ENCODE measurements at places on chromosomes 12 and 14.
A peak's percentile ranks its signal among the peaks of the same experiment; 100 is the strongest.

GRCh38 chr14:40308240-40308639, 876.0 kb upstream of the FBXO33 start:
- DNase-seq: no peak

GRCh38 chr14:45253754-45254310, 830 bp upstream of the MIS18BP1 start:
- no peak for DNase-seq

DNA sequence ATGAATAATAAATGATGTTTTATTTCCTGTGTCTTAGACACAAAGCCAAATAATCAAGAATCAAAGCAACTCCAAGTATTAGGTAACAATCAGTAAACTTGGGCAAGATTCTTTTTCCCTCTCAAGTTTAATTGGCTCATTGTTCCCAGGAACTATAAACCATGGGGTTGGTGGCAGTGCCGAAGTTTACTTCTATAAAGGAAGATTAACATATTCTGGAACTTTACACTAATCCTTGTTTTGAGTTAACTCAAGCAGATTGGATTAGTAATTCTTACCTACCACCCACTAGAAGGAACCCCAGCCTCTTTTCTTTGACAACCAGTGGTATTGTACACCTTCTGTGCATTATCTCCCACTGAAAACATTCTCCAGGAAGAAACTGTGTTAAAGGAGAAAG, 197.1 kb downstream of the EXOC5 start:
- no peak for DNase-seq

DNA sequence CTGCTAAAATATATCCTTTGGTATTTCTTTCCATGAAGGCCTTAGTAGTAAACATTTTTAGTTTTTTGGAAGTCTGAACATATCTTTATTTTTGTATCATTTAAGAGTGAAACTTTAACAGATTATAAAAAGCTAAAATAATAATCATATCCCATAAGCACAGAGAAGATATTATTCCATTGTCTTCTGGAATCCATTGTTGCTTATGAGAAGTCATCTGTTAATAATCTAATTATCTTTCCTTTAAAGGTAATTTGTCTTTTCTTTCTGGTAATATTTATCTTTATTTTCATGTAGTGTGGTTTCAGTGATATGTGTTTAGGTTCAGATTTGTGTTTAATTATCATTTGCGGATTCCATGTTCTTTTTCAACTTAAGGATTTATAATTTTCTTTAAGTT, 261.7 kb downstream of the MSRB3 start:
- DNase-seq: no peak

- DNase-seq: no peak
Measured at GRCh38 chr12:71430756-71431155, 8.8 kb upstream of the LGR5 start.

DNA sequence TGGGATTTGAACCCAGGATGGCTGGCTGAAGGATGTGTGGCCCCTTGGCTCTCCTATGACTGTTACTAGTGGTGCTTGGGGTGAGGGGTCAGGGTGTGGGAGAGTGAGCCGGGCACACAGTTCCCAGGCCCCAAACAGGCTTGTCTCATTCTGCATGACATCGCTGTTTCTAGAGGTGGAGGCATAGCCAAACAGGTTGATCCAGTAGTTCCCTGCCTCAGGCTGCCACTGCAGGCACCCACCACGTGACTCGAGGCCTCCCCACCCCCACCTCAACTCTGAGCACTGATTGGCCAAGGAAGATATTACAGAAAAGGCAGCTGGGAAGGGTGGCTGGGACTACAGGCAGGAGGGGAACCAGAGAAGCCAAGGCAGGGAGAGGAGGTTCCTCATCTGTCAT, 102.6 kb downstream of the NCOR2 start:
- peak; percentile 48 for DNase-seq

GRCh38 chr14:47978871-47979270, 303.5 kb upstream of the MDGA2 start:
- no peak for DNase-seq

- DNase-seq: no peak
Measured at GRCh38 chr12:88579601-88580050, 645 bp downstream of the KITLG start.

- no peak for DNase-seq
Measured at GRCh38 chr12:2638273-2639019, 156.3 kb upstream of the FKBP4 start.

GRCh38 chr12:63944034-63944579, 99.6 kb downstream of the SRGAP1 start:
- no peak for DNase-seq

DNA sequence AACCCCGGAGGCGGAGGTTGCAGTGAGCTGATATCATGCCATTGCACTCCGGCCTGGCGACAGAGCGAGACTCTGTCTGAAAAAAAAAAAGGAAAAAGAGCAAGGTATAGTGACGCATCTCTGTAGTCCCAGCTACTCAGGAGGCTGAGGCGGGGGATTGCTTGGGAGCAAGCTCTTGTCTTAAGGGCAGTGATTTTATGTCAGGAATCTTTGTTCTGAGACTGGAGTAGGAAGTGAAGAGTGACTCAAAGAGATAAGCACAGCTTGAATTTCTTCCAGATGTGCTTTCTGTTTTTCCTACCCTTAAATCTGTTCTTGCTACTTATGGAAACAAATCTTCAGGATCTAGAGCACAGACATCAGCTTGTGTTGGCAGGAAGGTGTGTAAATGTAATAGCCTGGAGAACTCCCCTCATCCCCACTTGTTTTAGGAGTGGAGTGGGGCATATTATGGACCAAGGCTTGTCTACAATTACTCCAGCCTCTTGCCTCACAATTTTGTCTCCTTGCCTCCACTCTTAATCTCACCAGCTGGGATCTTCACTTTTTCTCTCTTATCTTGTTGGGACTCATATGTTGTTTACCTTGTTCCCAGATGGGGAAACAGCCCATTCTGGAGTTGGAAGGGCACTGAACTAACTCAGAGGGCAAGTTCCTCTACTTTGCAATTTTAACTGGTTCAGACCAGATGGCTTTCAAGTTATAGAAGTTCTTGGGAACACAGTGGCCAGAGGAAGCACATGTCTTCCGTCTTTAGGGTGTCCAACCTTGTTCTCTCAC, 7.5 kb downstream of the TMED2 start:
- no peak for DNase-seq

- no peak for DNase-seq
Measured at GRCh38 chr14:35285168-35286002, 6.8 kb upstream of the PSMA6 start.

- DNase-seq: no peak
Measured at GRCh38 chr14:55170526-55170925, 20.9 kb downstream of the DLGAP5 start.

DNA sequence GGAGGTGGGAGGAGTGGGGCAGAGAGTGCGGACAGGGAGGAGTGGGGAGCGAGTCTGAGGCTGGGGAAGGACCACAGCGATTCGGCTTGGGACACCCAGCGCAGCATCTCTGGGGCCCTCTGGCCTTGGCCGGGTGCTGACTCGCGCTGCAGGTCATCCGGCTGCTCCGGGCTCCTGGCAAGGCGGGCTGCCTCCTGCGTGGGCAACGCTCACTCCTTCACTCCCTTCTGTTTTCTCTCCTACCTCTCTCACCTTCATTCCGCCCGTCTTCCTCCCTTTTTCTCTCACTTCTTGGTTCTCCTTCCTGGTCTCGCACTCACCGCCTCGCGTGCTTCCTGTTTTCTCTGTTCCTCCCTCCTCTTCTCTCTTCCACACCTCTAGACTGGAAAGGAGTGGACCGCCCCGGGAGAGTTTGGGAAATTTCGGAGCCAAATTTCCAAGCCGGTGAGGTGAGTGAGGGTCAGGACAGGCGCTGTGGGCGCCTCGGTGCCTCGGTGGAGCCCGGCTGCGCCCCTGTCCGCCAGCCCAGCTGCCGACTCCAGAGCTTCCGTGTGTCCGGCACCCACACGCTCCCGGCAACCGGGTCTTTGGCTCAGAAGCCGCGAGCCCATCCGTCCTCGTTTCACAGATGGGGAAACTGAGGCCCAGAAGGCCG, 86.7 kb downstream of the B4GALNT3 start:
- peak; percentile 21 for DNase-seq

GRCh38 chr12:104570174-104570907, 113.6 kb downstream of the CHST11 start:
- DNase-seq: no peak

DNA sequence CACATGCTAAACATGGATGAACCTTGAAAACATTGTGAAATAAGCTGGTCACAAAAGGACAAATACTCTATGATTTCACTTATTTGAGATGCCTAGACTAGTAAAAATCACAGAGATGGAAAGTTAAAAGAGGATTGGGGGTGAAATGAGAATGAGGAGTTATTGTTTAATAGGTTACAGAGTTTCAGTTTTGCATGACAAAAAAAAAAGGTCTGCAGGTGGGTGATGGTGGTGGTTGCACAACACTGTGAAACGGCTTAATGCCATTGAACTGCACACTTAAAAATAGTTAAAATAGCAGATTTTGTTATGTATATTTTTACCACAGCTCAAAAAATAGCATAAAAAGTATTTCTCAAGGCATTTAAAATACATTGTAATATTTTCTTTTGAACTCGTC, 151.9 kb upstream of the NRXN3 start:
- DNase-seq: no peak

DNA sequence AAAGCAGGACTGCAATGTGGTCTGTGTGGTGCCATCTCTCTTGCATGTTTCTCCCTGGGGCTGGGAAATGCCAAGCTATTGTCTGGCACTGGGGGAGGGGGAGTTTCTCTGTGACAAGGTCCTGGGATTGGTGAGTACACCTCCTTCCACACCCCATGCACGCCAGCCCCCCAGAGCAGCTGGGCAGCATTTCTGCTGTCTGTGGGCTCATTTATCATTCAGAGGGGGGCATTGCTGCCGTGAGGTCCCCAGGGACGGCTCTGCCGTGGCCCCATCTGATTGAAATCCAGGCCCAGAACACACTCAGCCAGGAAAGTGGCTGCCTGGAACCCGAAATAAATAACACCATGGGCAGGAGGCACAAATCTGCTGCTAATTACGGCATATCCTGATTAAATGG, 12.6 kb upstream of the FAM222A start:
- no peak for DNase-seq

DNA sequence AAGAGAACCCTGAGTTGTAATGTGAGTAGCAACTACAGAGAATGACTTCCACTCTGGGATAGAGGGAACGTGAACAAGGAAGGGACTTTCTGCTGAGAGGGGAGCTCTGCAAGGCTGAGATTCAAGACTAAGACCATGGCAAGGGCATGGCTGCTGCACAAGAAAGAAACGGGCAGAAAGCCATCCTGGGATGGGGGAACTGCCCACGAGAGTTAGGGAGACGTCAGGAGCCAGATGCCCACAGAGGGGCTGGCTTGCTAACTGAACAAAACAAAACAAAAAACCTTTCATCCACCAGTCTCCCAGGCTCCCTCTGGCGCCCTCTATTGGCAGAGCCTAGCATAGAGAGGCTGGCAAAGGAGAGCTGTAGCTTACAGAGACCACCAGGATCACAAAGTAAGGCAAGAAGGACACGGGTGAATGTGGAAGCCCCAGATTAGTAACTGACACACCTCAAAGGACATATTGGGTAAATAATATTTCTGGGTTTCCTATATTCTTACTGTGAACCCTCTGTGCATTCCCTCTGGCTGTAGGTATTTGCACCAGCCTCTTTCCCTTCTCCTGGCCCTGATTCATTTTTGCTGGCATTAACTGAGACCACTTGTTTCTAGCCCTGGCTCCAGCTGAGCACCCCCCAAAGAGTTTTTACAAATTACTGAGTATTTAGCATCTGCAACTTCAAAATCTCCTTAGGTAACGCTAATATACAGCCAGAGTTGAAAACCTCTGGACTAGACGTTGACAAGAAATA, 338.3 kb downstream of the EMP1 start:
- peak; percentile 50 for DNase-seq

DNA sequence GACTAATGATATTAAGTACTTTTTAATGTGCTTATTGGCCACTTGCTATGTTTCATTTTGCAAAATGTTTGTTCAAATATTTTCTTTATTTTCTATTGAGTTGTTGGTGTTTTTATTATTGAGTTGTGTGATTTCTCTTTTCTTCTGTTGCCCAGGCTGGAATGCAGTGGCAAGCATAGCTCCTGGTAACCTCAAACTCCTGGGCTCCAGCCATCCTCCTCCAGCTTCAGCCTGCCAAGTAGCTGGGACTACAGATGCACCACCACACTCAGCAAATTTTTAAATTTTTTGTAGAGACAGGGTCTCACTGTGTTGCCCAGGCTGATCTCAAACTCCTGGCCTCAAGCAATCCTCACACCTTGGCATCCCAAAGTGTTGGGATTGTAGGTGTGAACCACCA, 199.2 kb downstream of the NOVA1 start:
- no peak for DNase-seq

- no peak for DNase-seq
Measured at GRCh38 chr12:110345176-110345661, 58.3 kb downstream of the ANAPC7 start.

DNA sequence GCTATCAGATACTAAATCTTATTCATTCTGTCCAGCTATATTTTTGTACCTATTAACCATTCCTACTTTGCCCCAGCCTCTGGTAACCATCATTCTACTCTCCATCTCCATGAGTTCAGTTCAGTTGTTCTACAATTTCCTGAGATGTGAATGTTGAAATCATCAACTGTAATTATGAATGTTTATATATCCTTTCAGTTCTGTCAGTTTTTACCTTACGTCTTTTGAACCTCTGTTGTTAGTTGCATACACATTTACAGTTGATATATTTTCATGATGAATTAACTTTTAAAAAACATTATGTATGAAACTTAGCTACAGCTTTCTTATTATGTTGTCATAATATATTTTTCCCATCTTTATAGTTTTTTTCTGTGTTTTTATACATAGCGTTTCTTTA, 102.1 kb downstream of the ARID2 start:
- DNase-seq: no peak

GRCh38 chr12:120992989-120993388, 14.6 kb downstream of the HNF1A start:
- DNase-seq: no peak

GRCh38 chr12:120705618-120706017, 4.6 kb upstream of the UNC119B start:
- DNase-seq: no peak

- DNase-seq: no peak
Measured at GRCh38 chr14:47778631-47779030, 103.2 kb upstream of the MDGA2 start.

DNA sequence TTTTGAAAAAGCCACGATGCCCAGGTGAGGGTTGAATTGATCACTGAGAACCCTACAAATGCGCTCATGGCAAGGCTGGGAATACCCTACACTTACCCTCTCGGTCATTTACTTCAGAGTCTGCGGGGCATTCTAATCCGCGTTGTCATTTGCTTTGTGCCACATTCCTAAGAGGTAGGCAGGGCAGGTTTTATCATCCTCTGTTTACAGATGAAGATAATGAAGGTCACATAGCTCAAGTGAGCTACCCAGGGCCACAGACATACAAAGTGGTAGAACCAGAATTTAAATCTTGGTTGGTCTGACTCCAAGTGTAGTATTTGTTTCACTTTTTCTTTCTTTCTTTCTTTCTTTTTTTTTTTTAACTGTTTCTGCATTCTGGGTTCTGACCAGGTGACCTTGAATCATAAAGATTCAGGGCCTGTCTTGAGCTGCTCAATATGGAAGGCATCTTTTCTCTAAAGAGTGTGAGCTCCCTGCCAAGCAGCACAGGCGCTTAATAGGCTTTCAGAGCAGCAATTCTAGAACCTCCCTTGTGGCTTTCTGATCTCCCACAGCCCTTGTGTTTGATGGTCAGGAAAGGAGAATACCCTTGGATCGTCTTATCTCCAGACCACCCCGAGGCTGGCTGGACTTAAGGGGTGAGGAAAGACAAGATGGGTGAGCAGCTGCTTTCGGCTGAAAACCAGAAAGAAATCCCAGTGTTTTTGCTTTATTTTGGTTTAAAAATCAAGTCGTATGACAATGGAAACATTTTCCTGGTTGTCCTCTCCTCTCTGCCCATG, 662 bp upstream of the BATF start:
- DNase-seq: no peak

- peak; percentile 84 for DNase-seq
Measured at GRCh38 chr12:109020796-109021380, at the start of gene SVOP. Gene SVOP, minus strand, starts transcription at chr12:109021068. Its CDS starts 200 bp downstream, at chr12:109020868.

All from K562 (cell line).